Cerebellar nuclear complex (tissue), 1 donor: ENCODE measurements at places on chromosomes 5 and 9.

DNA sequence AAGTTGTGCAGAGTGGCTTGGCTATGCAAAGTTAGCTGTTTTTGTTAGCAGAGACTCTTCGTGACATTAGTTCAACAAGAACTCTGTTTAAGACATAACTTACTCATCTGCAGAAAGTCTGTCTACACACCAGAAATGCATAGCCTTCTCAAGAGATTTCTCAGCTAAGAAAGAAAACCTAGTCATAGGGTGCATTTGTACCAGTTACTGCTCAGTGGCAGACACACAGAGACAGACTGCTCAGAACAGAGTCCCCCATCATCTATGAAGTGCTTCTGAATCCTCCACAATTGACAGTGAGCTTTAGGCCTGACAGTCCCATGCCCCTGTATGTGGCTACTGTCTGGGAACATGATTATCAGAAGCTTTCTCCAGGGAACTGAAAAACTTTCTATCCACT, 56.1 kb upstream of the IFNK start:
- DNase-seq: no peak

- DNase-seq: no peak
Measured at GRCh38 chr5:122077366-122078115, 518 bp downstream of the LOX start.

GRCh38 chr5:58886315-58887207, 303.7 kb downstream of the RAB3C start:
- DNase-seq: no peak

DNA sequence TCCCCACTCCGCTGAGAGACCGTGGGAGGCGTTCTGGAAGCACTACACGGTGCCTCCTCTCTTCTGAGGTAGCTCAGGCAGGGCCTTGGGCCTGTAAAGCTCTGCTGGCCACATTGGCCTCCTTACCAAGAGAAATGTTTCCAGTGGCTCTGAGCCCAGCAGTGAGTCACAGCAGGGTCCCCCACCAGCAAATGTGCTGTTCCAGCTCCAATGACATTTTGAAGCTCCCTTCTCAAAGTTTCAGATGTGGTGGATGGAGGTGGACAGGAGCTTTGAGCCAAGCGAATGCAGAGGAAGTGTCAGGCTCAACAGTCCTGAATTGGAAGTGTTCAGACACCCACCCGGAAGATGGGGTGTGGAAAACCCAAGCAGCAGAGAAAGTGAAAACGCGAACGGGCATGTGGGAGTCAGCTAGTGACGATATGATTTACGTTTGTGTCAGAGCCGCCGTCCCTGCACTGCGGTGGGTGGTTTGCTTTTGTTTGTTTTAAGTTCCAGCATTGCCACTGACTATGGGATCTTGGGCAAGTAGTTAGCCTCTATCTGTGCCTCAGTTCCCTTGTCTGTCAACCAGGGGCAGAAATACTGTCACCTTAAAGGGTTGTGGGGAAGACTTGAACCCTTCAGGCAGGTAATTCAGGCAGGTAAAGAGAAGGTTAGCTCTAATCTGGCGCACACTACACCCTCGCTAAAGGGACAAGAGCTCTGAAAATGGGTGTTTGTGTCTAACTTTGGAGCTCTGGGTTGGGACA, 38.2 kb downstream of the C5orf15 start:
- DNase-seq: no peak

GRCh38 chr5:132235340-132235739, 7.7 kb upstream of the P4HA2 start:
- DNase-seq: no peak

DNA sequence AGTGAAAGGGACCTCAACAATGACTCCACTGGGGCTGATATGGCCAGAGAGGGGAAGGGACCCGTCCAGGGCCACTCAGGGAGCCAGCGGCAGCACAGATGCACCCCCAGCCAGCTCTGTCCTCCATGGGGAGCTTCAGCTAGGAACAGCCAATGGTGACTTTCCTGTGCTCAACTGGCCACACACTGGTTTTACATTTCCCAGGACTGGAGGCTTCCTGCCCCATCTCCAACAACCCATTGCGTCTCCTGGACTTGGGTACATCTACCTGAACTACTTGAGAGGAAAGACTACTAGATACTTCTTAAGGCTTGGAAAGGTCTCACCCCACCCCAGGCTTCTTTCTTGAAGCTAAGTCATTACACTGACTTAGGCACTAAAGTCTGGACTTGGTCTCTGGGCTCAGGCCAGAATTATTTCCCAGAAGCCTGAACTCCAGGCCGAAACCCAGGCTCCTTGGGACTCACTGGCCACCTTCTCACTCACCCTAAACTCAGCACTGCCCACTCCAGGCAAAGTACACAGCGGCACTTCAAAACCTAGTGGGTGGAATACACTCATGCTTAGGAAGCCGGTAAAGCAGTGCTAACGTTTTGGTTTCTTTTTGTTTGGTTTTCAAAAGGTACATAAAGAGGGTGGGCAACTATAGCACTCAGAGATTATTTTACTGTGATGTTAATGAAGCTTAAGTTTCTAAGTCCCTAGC, 1.5 kb downstream of the IGFBPL1 start:
- no peak for DNase-seq

- DNase-seq: no peak
Measured at GRCh38 chr9:114167591-114168091, 12.3 kb downstream of the COL27A1 start.

- no peak for DNase-seq
Measured at GRCh38 chr5:21623831-21624230, 1229.3 kb downstream of the CDH12 start.

- DNase-seq: no peak
Measured at GRCh38 chr5:73450672-73451223, 2.2 kb upstream of the FOXD1 start.

- no peak for DNase-seq
Measured at GRCh38 chr5:32276173-32276853, 36.4 kb downstream of the MTMR12 start.

GRCh38 chr9:112726428-112726827, 8.5 kb upstream of the INIP start:
- no peak for DNase-seq

DNA sequence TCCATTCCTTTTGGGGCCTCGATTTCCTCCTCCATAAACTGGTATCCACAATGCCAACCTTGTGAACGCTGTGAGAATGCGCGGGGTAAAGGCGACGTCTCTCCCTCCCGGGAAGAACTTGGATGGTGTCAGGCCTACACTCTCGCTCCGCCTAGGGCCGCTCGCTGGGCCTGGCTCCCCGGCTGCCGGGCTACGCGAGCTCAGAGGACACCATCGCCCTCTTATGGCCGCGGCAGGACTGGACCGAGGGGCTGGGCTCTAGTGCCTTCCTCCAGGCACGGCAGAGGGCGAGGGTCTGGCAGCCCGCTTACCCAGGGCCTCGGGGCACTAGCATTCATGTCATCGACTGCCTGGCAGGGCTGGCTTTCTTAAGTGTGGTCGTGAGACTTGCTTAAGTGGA, 1.3 kb upstream of the EXOSC2 start:
- DNase-seq: no peak

GRCh38 chr9:19623941-19624340, 164.9 kb downstream of the SLC24A2 start:
- no peak for DNase-seq

- no peak for DNase-seq
Measured at GRCh38 chr5:155799308-155799707, 527.7 kb upstream of the SGCD start.

DNA sequence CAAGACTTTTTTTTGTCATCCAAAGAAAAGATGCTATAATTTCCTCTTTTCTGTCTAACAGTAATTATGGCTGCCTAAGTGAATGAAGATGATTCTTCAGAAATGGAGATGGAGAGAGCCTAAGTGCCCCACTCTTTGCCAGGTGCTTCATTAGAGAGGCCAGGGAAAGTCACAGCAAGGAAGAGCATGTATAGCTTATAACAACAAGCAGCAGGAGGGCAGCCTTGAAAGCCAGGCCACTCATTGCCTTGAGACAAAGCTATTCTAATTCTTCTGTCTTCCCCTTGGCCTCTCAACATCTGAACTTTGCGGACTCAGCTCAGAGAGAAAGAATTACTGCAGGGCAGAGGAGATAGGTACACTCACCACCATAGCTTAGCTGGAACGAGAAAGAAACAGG, 112.0 kb upstream of the ZNF366 start:
- DNase-seq: no peak
